ENCODE measurements at places on chromosomes 11 and 22.

DNA sequence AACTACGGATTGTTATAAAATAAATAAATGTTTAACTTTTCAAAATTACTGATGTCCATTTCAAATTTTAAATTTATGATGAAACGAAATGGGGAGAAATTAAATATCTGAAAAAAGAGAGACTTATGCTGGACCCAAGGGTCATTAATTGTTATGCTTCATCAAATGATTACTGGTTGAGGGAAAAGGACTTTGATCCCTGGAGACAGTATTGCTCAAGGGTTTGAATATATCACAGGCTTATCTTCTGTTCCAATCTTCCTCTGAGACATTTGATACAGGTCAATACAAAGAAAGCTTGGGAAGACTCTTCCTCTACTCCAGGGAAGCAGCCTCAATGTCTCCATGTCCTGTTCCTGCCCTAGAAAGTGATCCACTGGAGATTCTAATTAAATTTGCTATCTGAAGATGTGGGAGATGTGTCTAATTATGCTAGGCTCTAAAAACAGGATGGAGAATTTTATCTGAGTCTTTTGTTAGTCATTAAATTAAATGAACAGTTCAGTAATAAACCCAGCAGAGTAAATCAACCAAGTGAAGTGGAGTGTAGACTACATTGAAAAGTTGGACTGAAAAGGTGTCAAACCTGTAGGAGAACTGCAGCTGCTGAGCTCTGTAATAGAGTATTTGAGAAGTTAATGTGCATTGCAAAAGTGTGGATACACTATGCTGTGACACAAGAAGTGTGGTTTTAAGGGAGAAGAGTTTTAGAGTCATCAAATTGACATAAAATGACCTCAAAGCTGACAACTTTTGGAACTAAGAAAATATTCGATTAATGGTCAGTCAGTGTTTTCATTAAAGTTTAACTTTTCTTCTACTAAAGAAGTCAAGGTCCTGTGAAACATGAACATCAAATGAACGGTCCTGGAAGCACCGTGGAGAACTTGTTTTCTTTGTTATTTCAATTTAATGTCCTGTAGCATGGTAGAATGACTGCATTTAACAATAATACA lies 623.7 kb upstream of the CCDC90B start:
- DNase-seq, result no peak

- no peak for DNase-seq
Observed at GRCh38 chr11:57819252-57819979, 57.8 kb downstream of the CTNND1 start.

- no peak for DNase-seq
Observed at GRCh38 chr11:75554258-75555022, 7.6 kb upstream of the SERPINH1 start.

DNA sequence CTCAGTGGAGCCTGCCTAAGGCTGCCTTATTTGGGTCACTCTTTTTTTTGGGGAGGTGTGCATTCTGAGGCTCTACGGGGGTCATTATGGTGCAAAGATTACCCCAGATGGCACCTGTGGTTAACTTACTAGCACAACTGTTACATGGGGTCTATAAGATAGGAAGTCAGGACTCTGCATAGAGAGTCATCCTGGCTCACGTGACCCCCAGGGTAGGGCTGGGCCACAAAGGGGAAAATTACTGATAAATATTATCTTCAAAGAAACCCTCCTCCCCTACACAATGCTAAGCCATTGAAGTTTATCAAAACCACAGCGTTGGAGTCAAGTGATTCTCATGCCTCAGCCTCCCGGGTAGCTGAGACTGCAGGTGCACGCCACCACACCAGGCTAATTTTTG lies 397.1 kb downstream of the MN1 start:
- DNase-seq, result no peak

DNA sequence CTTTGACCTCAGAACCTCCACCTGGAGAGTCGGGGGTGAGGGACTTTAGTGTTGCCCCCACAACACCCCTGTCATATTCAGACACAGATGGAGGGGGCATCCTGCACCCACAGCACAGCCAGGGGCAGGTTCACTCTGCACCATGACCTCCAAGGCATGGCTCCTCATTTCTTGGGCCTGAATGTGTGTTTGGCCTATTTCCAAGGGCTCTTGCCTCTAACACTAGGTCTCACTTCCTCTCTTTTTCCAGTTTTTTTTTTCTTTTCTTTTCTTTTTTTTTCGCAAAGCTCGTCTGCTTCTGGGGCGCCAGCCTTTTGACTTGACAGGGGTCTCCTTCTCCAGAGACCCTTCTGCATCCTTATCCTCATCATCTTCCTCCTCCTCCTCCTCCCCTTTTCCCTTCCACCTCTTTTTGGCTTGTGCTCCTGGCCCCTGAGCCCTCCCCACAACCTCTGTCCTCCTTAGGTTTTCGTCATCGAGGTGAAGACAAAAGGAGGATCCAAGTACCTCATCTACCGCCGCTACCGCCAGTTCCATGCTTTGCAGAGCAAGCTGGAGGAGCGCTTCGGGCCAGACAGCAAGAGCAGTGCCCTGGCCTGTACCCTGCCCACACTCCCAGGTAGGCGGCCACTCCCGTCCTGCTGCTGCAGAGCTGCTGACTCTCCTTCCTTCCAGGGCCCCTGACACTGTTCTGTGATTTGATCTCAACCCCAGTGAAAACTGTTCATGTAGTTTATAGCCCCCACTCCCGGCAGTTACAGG lies 3.8 kb downstream of the NCF4 start:
- DNase-seq, result no peak

DNA sequence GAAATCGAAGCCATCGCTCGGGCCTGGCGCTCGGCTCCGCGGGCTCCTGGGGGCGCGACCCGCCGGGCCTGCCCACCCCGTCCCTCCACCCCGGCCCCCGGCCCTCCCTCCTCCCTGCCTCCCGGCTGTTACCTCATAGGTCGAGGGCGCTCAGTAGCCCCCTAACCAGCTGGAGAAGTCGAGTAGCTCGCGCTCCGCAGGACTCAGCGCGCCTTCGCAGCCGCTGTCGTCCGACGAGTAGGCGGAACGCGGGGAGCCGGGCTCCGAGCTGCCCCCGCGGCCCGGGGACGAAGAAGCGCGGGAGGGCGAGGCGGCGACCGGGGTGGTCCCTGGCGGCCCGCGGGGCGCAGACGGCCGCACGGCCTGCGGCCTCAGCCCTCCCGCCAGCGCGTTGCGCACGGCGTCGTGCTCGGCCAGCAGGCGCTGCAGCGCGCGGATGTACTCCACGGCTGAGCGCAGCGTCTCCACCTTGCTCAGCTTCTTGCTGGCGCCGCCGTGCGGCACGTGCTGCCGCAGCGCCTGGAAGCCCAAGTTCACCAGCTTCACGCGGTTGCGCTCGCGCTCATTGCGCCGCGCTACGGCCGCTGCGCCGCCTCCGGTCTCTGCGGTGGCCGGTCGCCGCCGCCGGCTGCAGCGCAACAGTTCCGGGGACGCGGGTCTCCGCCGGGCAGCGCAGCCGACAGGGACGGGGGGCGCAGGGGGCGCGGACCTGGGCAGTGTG lies 627 bp downstream of the ASCL2 start:
- no peak for DNase-seq

- DNase-seq, result no peak
Observed at GRCh38 chr22:31036671-31037550, 44.2 kb upstream of the SMTN start.

GRCh38 chr11:57150454-57150917 lies 31.3 kb upstream of the LRRC55 start:
- DNase-seq, result no peak

DNA sequence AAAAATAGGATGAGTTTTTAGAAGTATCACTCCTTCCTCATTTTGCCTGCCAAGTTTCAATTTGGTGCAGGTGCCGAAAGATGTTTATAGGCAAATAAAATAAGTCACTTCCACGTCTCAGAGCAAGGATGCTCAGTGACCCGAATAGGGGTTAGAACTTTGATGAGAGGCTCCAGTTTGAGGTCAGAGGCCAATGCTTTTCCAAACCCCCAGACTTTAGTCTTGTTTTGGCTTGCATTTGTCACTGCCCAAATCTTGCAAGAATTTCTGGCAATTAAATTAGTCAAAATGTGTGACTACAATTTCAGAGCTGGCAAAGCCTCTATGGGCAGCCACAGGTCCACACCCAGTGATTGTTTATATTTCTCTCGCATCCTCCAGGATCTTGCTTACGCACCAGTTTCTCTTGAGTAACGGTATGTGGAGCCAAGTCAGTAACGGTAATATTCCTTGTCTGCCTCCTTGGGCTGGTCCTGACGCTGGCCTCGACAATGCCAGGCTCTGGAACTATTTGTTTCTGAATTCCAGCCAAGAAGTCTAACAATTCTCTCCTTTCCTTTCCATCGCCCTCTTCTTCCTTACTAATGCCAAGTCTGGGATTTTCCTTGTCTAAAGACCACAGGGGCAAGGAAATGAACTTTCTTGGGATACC lies 9.9 kb upstream of the NUP160 start:
- DNase-seq, result no peak

- no peak for DNase-seq
Observed at GRCh38 chr22:28983788-28984441, 77.7 kb downstream of the C22orf31 start.

GRCh38 chr11:5317292-5317691 lies 6.8 kb downstream of the OR51B2 start:
- no peak for DNase-seq

DNA sequence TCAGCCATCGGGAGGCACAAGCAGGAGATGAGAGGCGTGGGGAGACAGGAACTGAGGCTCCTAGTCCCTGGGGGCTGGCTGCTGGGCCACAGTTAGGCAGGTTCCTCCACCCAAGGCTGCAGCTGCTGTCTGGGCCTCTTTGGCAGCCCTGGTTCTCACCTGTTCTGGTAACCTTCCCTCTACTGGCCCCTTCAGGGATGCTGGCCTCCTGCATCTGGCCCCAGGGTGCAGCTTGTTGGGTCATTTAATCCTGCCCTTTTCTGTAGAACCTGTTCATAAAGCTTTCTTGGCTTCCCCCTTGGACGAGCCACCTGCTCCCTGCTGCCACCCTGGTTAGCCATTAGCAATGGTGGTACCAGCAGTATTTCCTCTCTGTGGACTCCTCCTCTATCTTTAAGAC lies 5.5 kb downstream of the USH1C start:
- DNase-seq, result no peak

DNA sequence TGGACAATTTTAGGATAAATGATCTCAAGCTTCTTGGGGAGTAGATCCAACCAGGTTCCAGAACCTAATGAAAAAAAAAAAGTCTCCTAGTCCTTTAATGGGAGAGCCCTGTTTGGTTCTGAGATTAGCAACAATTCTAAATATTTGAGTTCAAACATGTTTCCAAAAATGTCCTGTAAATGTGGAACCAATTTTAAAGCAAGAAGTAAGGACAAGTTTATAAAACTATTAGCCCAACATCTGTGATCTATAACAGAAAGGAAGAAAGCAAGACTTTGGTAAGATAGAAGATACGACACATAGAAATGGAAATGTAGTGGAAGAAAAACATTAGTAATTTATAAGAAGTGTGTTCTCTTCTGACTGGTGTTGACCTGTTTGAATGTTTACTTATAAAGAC lies 79.7 kb upstream of the SLC5A12 start:
- DNase-seq, result no peak

DNA sequence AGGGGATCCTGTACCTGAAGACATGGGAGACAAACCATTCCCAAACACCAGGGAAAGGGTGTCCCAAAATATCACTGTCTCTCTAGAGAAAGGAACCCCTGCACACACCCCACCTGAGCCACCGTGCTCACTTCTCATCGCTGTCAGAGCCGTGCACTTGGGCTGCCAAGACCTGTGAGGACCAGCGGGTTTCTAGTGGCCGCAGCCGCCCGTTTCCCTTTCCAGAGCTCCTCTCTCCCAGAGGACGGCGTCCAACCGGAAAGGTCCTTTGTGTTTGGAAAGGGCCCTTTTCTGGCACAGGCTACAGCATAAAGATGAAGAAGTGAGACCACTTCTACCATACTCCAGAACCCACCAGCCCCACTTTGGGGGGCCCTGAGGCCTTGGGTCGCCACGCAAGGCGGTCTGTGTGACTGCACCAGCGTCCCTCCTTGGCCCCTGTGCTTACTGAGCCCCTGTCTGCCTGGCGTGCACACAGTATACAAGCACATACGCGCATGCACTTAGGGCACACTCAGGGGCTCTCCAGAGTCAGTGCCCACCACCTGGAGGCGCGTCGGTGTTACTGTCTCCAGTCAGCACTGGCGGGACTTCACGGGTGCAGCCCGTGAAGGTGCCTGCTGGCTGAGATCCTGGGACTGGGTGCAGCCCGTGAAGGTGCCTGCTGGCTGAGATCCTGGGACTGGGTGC lies 381.8 kb downstream of the TBC1D22A start:
- no peak for DNase-seq

DNA sequence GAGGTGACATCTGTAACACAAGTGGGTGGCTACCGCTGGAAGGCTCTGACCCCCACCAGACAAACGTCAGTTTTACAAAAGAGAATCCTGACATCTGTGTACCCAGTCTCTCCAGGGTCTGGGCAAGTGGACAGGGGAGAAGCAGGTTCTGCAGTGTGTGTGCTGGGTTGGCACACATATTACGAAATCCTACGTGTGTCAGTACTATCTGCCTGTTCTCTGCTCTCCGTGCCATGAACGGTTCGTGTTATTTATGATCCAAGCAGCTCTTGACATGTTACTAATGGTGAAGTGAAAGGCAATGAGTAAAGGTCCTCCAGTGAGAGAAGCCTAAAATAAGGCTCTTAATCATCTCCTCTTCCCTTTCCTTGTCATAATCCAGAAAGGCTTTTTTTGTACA lies 201.5 kb upstream of the MTMR2 start:
- no peak for DNase-seq

- DNase-seq, result no peak
Observed at GRCh38 chr22:49961005-49961600, 531 bp downstream of the PIM3 start.

DNA sequence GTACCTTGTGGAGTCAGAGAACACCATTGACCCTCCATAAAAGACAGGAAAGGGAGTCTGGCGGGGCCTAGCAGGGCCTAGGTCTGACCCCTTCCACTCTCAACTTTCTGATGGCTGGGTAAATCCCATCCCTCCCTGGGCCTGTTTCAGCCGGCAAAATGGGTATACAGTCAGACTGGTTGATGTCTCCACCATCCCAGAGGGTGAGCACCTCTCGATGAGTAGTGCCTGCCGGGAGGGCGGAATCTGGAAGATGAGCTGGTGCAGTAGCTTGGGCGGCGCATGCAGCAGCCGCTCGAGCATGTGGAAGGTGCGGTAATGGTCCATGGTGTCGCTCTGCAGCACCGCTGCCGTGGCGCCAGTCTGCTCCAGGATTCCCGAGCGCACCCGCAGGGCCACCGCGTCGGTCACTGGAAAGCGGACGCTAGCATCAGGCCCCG lies 528 bp downstream of the FIBP start:
- DNase-seq, result no peak

GRCh38 chr11:129324533-129325175 lies 51.0 kb upstream of the BARX2 start:
- no peak for DNase-seq

All from stimulated activated CD4-positive, alpha-beta T cell treated with anti-CD3 and anti-CD28 coated beads, Interleukin-1b, Interleukin-23, amount 100 ng/mL, for 1 hour (primary cell).